ENCODE measurements at places on chromosomes 11 and 22. TPM values are rescaled to one million over a fixed set of nuclear protein-coding genes. Genes with fewer than 3 reads are reported as not detected.

CALCA gene
- total RNA-seq, result 1.9 TPM

OR51I2 gene
- total RNA-seq, result not detected

DNA sequence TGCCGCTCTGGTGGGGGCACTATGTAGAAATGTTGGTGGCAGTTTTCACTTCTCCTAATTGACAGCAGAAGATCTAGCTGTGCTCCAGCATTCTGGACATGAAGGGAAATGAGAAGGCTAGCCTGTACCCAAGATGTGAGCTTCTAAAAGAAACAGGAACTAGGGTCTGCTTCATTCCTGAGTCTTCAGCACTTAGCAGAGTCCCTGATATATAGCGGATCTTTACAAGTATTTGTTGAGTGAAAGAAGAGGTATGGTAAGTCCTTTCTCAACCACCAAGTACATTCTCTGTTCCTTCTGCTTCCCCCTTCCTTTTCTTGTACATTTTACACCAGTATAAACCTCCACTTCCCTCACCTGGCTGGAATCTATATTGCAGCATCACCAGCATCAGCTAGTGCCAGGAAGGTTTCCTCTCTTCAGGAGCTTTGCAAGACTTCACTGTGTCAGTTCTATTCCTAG, 408.3 kb upstream of the CADM1 start:
- no peak overlapping the region for H3K4me3 ChIP-seq
- peak; percentile 62 for DNase-seq
- H3K27ac ChIP-seq, result no peak overlapping the region
- no peaks in the 10 kb centered on the region for H3K4me1 ChIP-seq

DNA sequence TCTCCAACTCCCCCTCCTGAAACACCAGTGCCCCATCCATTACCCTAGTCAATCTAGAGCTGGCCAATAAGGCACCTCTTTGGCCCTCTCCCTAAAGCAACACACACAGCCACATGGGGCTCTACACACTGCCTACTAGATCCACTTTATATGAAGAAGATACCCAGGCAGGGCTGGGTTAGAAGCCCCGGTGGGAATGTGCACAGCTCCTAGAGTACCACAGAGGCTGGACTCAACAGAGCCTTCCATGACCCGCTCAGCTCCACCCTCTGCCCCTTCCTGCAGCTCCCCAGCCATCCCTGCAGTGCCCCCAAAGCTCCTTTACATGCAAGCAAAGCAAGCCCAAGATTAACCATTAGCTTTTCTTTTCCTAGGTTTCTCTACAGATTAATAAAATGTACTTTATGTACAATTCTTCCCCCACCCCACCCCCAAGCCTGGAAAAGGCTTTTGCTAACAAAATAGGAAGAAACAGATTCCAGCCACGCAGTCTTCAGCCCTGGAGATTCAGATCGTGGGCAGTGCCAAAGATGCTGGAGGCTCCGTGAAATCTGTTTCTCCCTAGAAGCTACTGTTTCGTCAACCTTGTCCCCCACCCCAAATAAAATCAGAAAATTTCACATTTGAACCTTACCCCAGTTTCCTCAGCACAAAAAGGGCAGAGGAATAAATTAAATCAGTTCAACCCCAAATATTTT, 51.8 kb downstream of the IGSF9B start:
- H3K27ac ChIP-seq, result no peak overlapping the region
- no peak for DNase-seq
- no peaks in the 10 kb centered on the region for H3K4me1 ChIP-seq
- H3K4me3 ChIP-seq, result no peak overlapping the region
- peaks cover 6% of the 10 kb centered on the region for H3K36me3 ChIP-seq
- H3K27me3 ChIP-seq, result no peaks in the 10 kb centered on the region

- H3K4me1 ChIP-seq, result no peaks in the 10 kb centered on the region
- no peak for DNase-seq
- no peaks in the 10 kb centered on the region for H3K27me3 ChIP-seq
- H3K27ac ChIP-seq, result no peak overlapping the region
- H3K4me3 ChIP-seq, result no peak overlapping the region
Observed at GRCh38 chr22:36395915-36396314, 8.1 kb upstream of the MYH9 start.
